ENCODE measurements at places on chromosomes 16 and 17.

DNA sequence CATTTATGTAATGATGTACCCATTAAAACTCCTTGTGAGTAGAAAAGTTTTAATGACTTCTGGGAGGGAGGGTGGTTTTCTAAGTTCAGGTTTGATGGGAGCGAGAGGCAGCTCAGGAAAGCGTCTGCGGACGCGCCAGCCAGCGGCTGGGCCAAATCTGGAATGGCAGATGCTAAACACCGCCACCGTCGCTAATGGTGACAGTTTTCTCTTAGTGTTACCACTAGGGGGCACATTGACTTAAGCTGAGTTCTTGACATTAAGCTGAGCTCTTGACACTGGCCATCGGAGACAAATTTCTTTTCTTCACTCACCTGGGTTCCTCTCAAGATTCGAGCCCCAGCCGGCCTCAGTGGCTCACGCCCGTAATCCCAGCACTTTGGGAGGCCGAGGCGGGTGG, 6.7 kb downstream of the TRPV1 start:
- DNase-seq: no peak

- no peak for DNase-seq
These were observed 289.0 kb upstream of the AXIN2 start for GRCh38 chr17:65850486-65850885.

GRCh38 chr16:81505011-81505661, 60.5 kb downstream of the CMIP start:
- DNase-seq: peak; percentile 37

DNA sequence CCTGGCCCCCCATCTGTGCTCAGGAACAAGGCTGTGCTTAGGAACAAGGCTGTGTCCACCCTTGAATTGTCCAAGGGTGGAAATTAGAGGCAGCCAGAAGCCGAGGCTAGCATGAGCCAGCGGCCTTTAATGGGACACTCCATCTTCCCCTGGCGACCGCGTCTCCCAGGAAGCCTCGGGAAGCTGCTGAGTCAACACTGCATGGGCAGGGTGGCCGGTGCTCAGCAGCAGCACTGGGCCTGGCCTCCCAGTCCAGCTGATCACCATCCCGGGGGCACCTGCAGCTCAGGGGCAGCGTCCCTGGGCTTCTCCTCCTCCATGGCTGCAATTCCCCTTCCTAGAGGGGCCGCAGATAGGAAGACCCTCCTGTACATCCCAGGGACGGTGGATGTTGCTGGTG, 180.8 kb downstream of the ENGASE start:
- no peak for DNase-seq

GRCh38 chr16:79195938-79196337, 404.6 kb downstream of the MAF start:
- no peak for DNase-seq

DNA sequence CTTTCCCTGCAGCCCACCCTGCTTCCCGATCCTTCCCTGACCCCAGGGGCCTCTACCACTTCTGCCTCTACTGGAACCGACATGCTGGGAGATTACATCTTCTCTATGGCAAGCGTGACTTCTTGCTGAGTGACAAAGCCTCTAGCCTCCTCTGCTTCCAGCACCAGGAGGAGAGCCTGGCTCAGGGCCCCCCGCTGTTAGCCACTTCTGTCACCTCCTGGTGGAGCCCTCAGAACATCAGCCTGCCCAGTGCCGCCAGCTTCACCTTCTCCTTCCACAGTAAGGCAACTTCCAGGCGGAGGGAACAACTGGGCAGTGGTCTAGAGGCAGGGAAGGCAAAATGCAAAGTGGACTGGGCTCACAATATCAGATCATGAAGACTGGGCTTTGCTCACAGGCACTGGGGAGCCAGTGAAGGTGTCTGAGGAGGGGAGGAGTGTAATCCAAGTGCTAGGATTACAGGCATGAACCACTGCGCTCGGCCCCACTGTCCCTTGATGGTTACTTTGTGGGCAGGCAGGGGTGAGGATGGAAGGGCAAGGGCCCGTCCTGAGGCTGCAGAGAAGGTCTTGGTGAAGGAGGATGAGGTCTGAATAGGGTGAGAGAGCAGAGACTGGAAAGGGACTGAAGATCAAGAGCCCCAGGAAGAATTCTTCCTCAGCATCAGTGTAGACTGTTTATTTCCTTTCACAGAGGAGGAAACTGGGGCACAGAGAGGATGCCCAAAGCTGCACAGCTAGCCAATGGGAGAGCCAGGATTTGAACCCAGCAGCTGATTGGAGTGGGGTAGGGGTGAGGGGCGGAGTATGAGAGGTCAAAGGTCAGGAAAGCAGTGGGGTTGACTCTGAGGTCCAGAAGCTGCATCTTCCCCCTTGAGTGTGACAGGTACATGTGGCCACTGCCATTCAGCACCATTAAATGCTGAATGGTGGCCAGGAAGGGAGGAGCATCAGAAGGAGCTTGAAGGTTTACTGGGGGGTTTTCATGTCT, 16.5 kb upstream of the ADGRG3 start:
- no peak for DNase-seq

DNA sequence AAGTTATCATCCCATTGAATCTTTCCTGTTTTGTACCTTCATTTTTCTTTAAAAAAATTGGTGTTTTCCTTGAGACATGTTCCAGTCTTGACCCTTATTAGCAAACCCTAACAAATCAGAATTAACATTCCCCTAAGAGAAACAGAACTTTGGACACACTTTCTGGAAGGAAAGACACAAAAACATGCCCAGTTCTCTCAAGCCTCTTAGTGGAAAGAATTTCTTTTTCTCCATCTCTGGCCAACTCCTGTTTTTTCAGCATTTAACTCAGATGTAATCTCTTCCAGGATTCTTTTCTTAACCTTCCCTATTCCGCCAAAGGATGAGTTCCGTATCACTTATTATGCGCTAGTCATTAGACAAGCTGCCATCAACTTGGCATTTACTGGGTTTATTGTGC, 23.9 kb upstream of the CDH8 start:
- peak; percentile 20 for DNase-seq

DNA sequence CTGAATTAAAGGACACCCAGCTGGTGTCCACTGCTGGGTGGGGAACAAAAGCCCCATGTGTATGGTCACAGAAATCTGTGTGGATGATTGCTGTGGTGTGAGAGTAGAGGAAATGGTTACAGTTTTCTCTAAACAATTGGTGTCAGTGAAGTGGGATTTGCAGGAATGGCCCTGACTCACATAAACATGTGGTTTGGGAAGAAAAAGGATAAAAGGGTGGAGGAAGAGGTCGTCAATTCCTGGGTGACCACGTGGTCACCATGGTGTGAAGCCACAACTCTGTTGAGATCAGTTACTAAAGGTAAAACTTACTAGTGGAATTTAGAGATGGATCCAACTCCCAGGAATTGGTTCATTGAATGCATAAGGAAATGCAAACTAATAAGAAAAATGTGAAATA, 3.6 kb upstream of the TUBG2 start:
- DNase-seq: no peak

DNA sequence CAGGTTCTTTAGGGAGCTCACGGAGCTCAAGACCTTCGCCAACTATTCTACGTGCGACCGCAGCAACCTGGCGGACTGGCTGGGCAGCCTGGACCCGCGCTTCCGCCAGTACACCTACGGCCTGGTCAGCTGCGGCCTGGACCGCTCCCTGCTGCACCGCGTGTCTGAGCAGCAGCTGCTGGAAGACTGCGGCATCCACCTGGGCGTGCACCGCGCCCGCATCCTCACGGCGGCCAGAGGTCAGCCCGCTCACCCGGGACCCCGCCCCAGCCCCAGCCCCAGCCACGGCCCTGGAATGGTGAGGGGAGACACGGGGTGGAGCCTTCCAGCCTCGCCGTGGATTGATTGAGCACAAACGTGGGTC, 13.5 kb downstream of the SARM1 start:
- no peak for DNase-seq

All from globus pallidus (tissue), 1 donor.